ENCODE measurements at places on chromosomes 7 and 10.

DNA sequence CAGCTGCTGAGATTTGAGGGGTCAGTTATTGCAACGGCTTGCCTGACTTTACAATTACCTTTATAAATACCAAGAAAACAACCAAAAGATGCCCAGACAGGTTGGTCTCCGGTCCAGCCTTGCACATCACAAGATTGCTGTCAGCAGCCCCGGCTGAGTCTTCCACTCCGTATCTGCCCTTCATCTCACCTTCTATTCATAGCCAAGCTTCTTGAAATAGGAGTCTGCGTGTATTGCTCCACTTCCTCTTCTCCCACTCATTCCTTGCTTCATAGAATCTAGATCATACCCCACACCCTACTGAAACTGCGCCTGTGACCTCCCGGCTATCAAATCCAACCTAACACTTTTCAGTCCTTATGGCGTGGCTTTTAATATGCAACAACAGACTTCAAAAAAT lies 31.1 kb upstream of the USP6NL start:
- no peak for DNase-seq
- H3K27me3 ChIP-seq = no peaks in the 10 kb centered on the region
- H3K36me3 ChIP-seq = no peaks in the 10 kb centered on the region
- no peak overlapping the region for H3K4me3 ChIP-seq

GRCh38 chr7:106309362-106309761 lies 24.6 kb upstream of the NAMPT start:
- H3K4me1 ChIP-seq = no peaks in the 10 kb centered on the region
- H3K4me3 ChIP-seq = no peak overlapping the region
- no peak overlapping the region for H3K27ac ChIP-seq
- no peaks in the 10 kb centered on the region for H3K36me3 ChIP-seq

- DNase-seq = no peak
- no peaks in the 10 kb centered on the region for H3K36me3 ChIP-seq
- H3K27me3 ChIP-seq = no peaks in the 10 kb centered on the region
- H3K27ac ChIP-seq = peak overlapping the region; percentile 38
- H3K4me3 ChIP-seq = no peak overlapping the region
- H3K4me1 ChIP-seq = peaks cover 79% of the 10 kb centered on the region
Observed at GRCh38 chr7:131012477-131013031, 278.5 kb upstream of the KLF14 start.

- H3K27ac ChIP-seq = no peak overlapping the region
- no peak for DNase-seq
- H3K4me1 ChIP-seq = no peaks in the 10 kb centered on the region
Observed at GRCh38 chr10:111107023-111107422, 30.2 kb downstream of the ADRA2A start.

GRCh38 chr7:151672716-151673115 lies 153.0 kb upstream of the RHEB start:
- no peak overlapping the region for H3K27ac ChIP-seq
- peaks cover 36% of the 10 kb centered on the region for H3K36me3 ChIP-seq
- H3K27me3 ChIP-seq = no peaks in the 10 kb centered on the region
- H3K4me3 ChIP-seq = no peak overlapping the region

DNA sequence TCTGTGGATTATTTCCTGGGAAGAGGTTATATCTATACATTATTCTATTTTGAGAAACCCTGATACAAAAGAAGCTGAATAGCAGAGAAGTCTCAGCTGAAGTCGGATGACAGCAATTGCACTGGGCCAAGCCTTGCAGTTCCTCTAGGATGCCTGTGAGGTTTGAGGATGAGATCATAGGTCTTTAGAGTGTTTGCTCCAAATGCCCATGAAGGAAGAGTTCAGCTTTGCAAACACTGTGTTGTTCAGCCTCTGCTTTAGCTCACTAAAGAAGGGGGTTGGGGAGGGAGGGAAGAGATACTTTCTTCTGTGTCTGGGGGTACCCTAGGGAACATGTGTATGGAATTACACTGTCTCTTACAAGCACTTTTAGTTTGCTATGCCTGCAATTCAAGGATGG lies 282.5 kb upstream of the NRP1 start:
- H3K27ac ChIP-seq = no peak overlapping the region
- H3K36me3 ChIP-seq = no peaks in the 10 kb centered on the region
- no peak overlapping the region for H3K4me3 ChIP-seq
- no peaks in the 10 kb centered on the region for H3K27me3 ChIP-seq
- no peak for DNase-seq

- no peak overlapping the region for H3K27ac ChIP-seq
- no peak overlapping the region for H3K4me3 ChIP-seq
- no peaks in the 10 kb centered on the region for H3K27me3 ChIP-seq
- no peaks in the 10 kb centered on the region for H3K4me1 ChIP-seq
- no peak for DNase-seq
Observed at GRCh38 chr10:11488126-11488525, 123.3 kb downstream of the USP6NL start.

DNA sequence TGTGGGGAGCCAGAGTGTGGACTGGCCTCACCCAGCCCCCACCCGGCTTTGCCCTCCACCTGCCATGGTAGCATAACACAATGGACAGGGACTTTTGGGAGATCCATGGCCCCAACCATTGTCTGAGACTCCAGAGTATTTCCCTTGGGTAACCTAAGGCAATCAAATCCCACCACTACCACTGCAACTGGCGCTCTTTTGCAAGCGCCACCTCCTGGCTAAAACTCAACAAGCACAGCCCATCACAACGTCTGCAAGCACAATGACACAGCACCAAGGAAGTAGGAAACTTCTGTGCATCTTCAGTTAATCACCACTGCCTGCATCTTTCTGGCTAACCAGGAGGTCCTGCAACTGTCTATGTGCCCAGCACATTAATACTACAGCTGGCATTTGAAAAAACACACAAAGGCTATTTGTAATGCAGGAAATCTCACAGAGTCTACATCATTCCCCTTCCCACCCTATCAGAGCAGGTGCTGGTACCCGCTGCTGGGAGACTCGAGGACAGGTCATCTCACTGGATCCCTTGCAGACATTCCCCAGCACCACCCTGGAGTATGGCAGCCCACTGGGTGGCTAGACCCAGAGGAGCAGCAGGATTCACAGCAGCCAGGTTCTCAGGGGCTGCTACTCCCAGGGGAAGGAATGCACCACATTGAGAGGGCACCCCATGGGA lies 27.7 kb downstream of the ANKRD26 start:
- H3K4me1 ChIP-seq = no peaks in the 10 kb centered on the region
- H3K36me3 ChIP-seq = peaks cover 34% of the 10 kb centered on the region
- H3K27ac ChIP-seq = no peak overlapping the region
- H3K27me3 ChIP-seq = no peaks in the 10 kb centered on the region
- H3K4me3 ChIP-seq = no peak overlapping the region

GRCh38 chr7:121901026-121901425 lies 28.1 kb downstream of the PTPRZ1 start:
- DNase-seq = no peak
- no peak overlapping the region for H3K27ac ChIP-seq
- H3K27me3 ChIP-seq = no peaks in the 10 kb centered on the region
- H3K36me3 ChIP-seq = no peaks in the 10 kb centered on the region

GRCh38 chr10:8428654-8429053 lies 374.2 kb downstream of the GATA3 start:
- no peaks in the 10 kb centered on the region for H3K27me3 ChIP-seq
- H3K4me3 ChIP-seq = no peak overlapping the region
- H3K36me3 ChIP-seq = no peaks in the 10 kb centered on the region
- H3K4me1 ChIP-seq = peaks cover 16% of the 10 kb centered on the region
- DNase-seq = no peak

GRCh38 chr10:73310475-73310874 lies 48.2 kb downstream of the CFAP70 start:
- H3K36me3 ChIP-seq = no peaks in the 10 kb centered on the region
- DNase-seq = no peak
- no peak overlapping the region for H3K27ac ChIP-seq

- H3K4me1 ChIP-seq = no peaks in the 10 kb centered on the region
- no peak for DNase-seq
- H3K27ac ChIP-seq = no peak overlapping the region
- no peaks in the 10 kb centered on the region for H3K27me3 ChIP-seq
- peaks cover 7% of the 10 kb centered on the region for H3K36me3 ChIP-seq
Observed at GRCh38 chr10:11934262-11934661, 108.3 kb downstream of the UPF2 start.

DNA sequence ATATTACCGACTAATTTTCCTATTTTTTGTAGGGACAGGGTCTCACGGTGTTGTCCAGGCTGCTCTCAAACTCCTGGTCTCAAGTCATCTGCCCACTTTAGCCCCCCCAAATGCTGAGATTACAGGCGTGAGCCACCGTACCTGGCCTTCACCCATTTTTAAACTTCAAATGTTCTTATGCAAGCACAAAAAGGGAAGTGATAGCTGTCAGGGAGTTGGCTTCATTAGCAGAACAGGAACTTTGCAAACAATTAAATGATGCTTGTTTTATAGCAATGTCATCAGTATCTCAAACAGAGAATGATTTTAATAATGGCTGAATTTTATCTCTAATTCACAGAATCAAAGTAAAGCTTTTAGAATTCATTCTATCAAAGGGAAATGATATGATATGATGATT lies 49.8 kb upstream of the FAM171A1 start:
- H3K4me1 ChIP-seq = no peaks in the 10 kb centered on the region
- no peak overlapping the region for H3K4me3 ChIP-seq
- H3K27me3 ChIP-seq = no peaks in the 10 kb centered on the region
- no peak overlapping the region for H3K27ac ChIP-seq
- DNase-seq = no peak

GRCh38 chr10:49768731-49769130 lies 6.6 kb upstream of the OGDHL start:
- H3K4me1 ChIP-seq = no peaks in the 10 kb centered on the region
- no peaks in the 10 kb centered on the region for H3K27me3 ChIP-seq
- no peak overlapping the region for H3K27ac ChIP-seq
- H3K4me3 ChIP-seq = no peak overlapping the region

GRCh38 chr7:137882806-137883205 lies 36.0 kb upstream of the DGKI start:
- DNase-seq = no peak
- no peaks in the 10 kb centered on the region for H3K4me1 ChIP-seq
- H3K27me3 ChIP-seq = no peaks in the 10 kb centered on the region
- H3K4me3 ChIP-seq = no peak overlapping the region
- peaks cover 7% of the 10 kb centered on the region for H3K36me3 ChIP-seq

DNA sequence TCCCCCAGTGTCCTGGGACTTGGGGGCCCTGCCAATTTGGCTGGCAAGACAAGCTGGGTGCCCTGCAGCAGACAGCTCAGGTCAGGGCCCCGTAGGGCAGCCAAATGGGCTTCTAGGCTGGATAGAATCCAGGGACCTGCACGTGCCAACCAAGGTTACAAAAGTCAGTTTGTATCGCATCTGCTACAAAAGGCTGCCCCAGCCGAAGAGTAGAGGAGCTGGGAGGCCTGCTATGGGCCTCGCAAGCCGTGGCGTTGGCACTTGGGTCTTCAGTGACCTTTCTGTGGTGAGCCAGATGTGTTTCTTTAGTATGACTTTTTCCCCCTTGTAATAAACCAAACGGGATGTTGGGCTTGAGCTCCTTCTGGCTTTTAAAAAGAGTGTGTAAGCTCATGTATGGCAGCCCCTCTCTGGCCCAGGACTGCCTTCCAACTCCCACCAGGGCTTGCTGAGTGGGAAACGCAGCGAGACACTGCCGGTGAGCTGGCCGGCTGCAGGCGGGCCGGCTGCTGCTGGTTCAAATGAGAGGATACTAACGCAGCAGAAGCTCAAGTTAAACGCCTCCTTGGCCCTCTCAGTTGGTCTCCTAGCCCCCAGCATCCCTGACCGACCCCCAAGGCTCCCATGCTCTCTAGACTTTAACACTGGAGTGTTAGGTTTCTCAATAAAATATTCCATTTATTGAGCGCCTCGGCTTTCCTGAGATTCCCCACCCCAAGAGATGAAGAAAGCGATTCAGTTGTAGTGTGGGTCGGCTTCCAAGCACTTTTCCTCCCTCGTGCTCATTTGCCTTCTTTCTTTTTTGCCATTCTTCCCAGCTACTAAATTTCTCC lies 3.1 kb upstream of the HOXA10 start:
- H3K27me3 ChIP-seq = peaks cover 16% of the 10 kb centered on the region
- no peak overlapping the region for H3K27ac ChIP-seq
- no peaks in the 10 kb centered on the region for H3K36me3 ChIP-seq
- H3K4me3 ChIP-seq = no peak overlapping the region
- peaks cover 16% of the 10 kb centered on the region for H3K4me1 ChIP-seq
- DNase-seq = no peak

- H3K27me3 ChIP-seq = no peaks in the 10 kb centered on the region
- DNase-seq = peak; percentile 24
- H3K4me3 ChIP-seq = peak within 1 kb of the TSS; percentile 95
- no peaks in the 10 kb centered on the region for H3K36me3 ChIP-seq
- peak within 1 kb of the TSS; percentile 91 for H3K27ac ChIP-seq
Observed at GRCh38 chr10:26437637-26438461, at the start of gene APBB1IP. APBB1IP (plus strand) TSS chr10:26438341; CDS start chr10:26492327, 53,986 bp downstream.

GRCh38 chr7:18896343-18896975 lies 221.0 kb downstream of the TWIST1 start:
- H3K36me3 ChIP-seq = no peaks in the 10 kb centered on the region
- no peak overlapping the region for H3K4me3 ChIP-seq
- DNase-seq = no peak

- no peaks in the 10 kb centered on the region for H3K4me1 ChIP-seq
- H3K36me3 ChIP-seq = no peaks in the 10 kb centered on the region
- no peak overlapping the region for H3K27ac ChIP-seq
- no peak overlapping the region for H3K4me3 ChIP-seq
Observed at GRCh38 chr10:70774810-70775678, 10.1 kb downstream of the TBATA start.

DNA sequence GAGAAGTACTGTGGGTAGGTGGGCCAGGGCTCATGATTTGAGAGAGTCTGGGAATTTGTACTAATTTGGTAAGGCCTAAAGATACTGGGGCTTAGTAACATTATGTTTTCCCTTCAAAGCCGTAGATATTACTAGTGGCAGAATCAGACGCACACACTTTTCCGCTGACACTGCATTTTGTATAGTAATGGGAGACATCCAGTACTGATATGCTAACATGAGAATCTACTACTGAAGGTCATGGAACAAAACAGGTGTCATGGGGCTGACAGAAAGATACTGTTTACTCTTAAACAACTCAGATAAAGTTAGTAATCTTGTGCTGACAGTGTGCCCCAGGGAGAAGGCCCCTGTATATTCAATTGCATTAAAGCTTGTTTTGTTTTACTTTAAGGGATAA lies 11.1 kb upstream of the GIMAP7 start:
- H3K27ac ChIP-seq = peak overlapping the region; percentile 71
- no peaks in the 10 kb centered on the region for H3K36me3 ChIP-seq
- no peaks in the 10 kb centered on the region for H3K27me3 ChIP-seq
- DNase-seq = no peak
- peaks cover 56% of the 10 kb centered on the region for H3K4me1 ChIP-seq

GRCh38 chr10:86123304-86123703 lies 243.3 kb downstream of the GRID1 start:
- no peak for DNase-seq
- no peaks in the 10 kb centered on the region for H3K36me3 ChIP-seq
- H3K27ac ChIP-seq = no peak overlapping the region
- no peak overlapping the region for H3K4me3 ChIP-seq
- no peaks in the 10 kb centered on the region for H3K4me1 ChIP-seq

- H3K4me3 ChIP-seq = no peak overlapping the region
- H3K27ac ChIP-seq = peak overlapping the region; percentile 73
- H3K4me1 ChIP-seq = no peaks in the 10 kb centered on the region
- no peak for DNase-seq
Observed at GRCh38 chr10:42934842-42935241, 142.0 kb upstream of the RET start.

Data from naive thymus-derived CD4-positive, alpha-beta T cell (primary cell).